GM03348 (cell line): ENCODE measurements at places on chromosomes 2 and 18.

GRCh38 chr2:123693836-123694235 lies 331.3 kb upstream of the CNTNAP5 start:
- no peak for DNase-seq

DNA sequence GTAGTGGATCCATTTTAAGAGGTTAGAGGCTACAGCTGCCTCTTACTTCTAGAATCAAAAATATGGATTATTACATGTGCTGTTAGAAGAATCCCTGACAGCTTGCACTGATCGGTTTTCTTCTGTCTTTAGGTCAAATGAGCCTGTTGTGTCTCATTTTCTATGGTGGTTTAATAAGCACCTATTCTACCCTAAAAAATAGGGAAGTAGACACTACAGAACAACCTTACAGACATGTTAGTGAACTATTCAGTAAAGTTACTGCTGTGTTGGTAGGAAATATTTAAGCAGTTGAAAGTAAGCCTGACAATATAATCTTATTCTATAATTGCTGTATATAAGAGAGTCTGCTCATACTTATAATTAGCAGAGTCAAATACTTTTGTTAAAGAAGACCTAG lies 168.5 kb upstream of the NOSTRIN start:
- no peak for DNase-seq

DNA sequence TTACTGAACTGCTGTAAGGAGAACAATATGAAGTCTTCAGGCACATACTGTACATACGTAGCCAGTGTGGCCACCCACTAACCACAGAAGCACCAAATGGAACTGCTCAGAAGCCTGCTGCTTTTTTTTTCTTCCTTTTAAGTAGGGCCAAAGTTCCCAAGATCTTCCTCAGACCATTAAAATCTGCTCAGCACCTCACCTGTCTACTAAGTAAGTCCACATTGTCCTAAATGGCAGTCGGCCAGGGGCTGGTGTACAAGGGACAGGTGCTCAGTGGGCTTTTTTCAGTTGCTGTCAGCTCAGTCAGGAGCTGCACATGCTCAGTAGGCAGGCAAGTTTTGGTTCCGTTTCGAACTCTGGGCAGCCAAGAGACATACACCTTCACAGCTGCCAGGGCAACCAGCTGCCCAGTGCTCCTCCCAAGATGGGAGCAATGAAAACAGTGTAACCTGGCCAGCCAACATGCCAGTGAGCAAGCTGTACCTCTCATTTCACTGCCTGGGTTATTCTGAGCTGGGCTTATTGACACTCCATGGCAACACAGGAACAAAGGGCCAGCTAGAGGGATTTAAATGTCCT lies 86.1 kb downstream of the ACVR1 start:
- DNase-seq = no peak

GRCh38 chr2:18526429-18526828 lies 34.0 kb downstream of the RDH14 start:
- no peak for DNase-seq

- peak; percentile 31 for DNase-seq
These were observed 426.4 kb upstream of the ID2 start for GRCh38 chr2:8255448-8255800.

DNA sequence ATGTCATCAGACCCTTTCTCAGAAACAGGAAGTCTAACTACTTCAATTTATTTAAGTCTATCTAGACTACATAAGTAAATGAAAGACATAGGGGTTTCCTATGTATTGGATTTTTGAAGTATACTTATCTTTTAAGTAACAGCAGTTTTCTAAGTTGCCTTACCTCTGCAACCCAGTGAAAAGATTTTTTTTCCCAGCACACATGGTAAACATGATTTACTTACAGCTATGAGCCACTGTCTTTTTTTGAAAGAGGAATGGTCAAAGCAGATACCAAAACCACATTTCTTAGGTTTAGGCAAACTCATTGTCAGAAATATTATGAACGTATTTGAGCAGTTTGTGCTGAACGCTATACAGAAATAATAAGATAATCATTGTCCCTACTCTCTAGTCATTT lies 78.7 kb upstream of the OTX1 start:
- no peak for DNase-seq

DNA sequence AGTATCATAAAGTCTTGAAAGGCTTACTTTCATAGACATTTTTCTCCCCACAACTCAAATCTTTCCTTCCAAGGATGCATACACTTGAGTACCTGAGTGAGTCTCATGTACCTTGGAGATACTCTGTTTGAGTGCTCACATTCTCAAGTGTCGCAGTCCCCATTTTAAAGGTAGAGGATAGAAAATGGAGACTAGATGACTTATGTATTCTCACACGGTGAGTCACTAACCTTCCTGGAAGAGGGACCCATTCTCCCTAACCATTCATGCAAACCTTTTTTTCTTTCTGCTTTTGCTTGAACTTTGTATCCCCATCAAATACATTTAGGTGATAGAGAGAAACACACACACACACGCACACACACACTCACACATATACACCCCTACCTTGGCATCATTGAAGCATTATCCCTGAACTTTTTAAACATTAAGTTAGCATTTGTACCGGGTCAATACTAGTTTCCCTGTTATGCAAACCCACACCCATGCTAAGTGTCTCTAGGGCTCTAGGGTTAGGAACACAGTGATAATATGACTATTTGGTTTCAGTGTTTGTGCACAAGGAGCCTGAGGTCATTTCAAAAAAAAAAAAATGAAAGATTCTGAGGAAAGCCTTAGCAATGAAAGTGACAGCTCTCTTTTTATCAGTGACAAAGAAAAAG lies 236.2 kb downstream of the IKZF2 start:
- DNase-seq = no peak

DNA sequence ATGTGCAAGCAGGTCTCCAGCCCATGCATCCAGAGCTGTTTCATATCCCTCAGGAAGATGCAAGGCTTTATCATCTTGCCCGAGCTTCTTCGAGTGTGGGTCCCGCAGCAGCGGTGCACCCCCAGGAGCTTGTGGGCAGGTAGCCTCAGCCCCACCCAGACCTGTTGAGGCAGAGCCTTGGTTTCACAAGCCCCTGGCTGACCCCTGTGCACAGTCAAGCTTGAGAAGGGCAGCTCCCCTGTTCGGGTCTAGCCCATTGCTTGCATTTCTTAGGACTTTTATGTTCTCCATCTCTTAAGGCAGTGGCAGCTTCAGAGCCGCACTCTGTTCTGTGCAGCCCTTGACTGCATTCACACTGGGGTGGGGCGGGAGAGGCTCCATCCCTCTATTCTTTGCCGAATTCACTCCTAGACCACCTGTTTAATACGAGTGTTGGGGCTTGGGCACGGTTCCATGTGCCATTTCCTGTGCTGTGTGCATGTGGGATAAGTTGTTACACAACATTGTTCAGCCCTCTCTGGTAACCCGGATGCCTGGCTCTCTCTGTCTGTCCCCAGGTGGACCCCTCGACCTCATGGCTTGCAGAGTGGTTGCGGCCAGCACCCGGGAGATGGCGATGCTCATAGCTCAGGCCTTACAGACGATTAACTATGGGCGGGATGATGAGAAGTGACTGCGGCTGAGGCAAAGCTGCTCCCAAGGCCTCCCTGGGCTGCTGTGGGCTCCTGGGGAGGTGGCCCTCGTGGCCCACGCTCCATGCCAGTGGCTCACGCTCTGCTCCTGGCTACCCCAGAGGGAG lies 48.7 kb downstream of the IMPA2 start:
- DNase-seq = no peak

GRCh38 chr18:74532511-74533025 lies 1.7 kb upstream of the CNDP1 start:
- no peak for DNase-seq

DNA sequence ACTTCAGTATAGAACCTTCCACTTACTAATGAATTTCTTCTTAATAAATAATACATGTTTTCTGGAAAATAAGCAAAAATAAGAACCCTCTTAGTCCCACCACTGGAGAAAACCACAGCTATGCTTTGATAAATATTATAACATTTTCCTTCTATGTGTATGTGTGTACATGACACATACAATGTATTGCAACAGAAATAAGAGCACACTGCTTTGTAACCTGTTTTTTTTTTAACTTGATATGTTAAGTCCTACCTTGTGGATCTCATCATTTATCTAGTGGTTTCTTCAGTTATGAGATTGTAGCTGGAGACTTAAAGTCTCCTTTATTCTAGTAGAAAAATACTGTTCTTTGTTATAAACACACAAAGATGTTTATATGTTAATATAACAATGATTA lies 17.2 kb downstream of the INPP1 start:
- no peak for DNase-seq

GRCh38 chr18:13280070-13280795 lies 61.7 kb downstream of the LDLRAD4 start:
- DNase-seq = no peak

- DNase-seq = no peak
These were observed 25.3 kb downstream of the ITM2C start for GRCh38 chr2:230889911-230890601.

DNA sequence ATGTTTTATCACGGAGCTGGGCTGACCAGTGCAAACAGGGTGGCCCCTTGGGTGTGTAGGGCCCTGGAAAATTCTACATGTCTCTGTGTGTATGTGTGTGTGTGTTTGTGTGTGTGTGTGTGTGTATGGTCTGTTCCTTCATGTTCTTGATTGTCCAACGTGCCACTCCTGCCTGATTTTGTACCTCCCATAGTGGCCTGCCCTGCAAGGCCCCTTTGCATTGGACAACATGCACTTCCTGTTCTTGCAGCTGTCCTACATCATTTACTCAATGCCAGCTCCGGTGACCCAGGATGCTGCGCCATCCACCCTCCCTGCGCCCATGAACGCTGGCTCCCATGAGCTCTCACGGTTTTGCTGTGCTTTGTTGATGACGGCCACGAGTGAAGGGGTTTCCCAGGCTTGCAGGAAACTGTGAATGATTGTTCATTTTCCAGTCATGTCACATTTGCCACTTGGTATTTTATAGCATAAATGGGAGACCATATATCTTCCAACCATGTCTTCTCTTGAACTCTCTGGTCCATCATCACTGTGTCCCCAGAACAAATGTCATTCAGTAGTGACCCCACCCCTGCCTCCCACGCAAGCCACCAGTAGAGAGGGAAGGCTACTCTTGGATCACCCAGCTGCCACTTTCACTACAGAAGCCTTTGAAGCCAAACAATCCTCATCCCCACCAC lies 69.7 kb upstream of the NCK2 start:
- DNase-seq = no peak

- DNase-seq = no peak
These were observed 2.2 kb downstream of the IL36RN start for GRCh38 chr2:113061241-113061640.

GRCh38 chr18:34494359-34494696 lies 215.8 kb upstream of the DTNA start:
- DNase-seq = no peak

DNA sequence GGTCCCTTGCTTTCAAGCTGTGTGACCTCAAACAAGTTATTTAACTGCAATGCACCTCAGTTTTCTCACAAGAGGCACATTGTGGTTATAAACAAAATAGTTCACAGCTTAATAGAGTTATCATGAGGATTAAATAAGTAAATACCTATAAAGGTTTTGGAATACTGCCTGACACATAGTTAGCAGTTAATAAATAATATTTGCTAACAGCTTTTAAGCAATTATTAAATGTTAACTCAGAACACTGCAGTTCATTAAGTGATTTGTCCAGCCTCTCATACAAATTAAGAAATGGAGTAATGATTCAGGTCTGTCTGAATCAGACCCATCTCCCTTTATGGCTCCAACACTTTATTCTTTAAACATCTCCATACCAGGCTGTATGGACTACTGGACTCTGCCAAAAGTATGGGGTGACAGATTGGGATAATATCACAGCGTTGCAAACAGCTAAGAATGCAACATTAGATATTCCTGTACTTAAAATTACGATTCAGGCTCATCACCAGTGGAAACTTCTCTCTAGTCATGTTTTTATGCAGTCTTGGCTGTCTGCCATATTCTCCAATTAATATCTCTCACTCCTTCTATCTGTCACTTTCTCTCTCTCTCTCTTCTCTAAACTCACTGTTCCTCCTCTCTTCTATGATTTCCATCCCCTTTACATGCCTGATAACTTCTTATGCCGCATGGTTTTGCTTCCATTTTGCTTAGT lies 370.6 kb upstream of the UBE2E3 start:
- no peak for DNase-seq

DNA sequence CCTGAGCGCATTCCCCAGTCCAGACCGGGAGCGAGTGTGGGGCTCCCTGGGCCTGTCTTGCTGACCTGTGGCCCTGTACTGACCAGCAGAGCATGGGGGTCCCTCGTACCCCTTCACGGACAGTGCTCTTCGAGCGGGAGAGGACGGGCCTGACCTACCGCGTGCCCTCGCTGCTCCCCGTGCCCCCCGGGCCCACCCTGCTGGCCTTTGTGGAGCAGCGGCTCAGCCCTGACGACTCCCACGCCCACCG lies 5.3 kb downstream of the NEU4 start:
- DNase-seq = no peak

DNA sequence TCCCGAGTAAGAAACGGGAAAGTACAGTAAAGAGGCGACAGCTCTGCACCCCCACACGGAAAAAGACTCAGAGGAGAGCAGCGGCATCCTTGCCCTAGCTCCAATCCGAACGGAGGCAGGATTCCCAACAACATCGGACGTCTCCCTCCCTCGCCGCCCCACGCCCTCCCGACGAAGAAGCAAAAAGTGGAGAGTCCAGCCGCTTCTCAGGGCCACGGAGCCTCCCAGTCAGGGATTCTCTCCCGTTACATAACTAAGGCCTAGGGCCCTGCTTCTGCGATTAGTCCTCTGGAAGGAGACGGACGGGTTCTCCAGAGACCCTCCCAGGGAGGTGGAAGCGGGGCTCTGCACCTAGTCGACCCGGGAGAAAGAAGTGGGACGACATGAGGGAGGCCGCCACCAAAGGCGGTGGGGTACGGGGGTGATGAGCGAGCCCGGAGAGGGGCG lies 587 bp downstream of the SUMO1 start:
- peak; percentile 74 for DNase-seq

DNA sequence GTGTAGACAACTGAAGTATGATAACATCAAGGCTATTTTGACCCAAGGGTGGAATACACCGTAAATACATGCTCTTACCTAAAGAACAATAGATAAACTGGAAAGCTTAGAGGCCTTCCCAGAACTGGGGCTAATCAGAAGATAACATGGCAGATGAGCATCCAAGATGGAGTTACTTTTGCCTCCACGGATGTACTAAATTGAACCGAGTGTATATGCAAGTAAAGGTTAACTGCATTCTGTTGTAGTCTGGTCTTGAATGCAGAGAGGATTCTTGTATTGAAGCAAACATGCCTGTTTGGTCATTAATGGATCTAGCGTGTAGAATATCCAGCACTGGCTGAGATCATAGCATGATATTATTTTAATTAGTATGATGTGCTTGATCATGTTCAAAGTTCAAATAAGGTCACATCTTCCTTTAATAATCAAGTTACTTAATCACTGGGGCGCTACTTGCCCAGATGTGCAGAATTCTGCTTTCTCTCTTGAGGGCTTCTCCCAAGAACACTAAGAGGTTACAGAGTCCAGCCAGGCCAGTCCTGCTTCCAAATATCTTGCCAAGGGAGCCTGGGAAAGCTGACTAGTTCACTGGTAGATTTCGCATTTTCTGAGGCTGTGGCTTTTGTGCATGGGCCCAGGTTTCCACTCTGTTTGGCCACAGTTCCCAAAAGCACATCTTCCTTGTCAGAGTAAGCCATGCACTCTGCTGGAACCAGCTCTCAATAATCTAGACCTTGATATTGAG lies 37.5 kb upstream of the ACSL3 start:
- DNase-seq = no peak
